ENCODE measurements at places on chromosomes 1 and 21. TPM values are rescaled to one million over a fixed set of nuclear protein-coding genes. Genes with fewer than 3 reads are reported as not detected.

DNA sequence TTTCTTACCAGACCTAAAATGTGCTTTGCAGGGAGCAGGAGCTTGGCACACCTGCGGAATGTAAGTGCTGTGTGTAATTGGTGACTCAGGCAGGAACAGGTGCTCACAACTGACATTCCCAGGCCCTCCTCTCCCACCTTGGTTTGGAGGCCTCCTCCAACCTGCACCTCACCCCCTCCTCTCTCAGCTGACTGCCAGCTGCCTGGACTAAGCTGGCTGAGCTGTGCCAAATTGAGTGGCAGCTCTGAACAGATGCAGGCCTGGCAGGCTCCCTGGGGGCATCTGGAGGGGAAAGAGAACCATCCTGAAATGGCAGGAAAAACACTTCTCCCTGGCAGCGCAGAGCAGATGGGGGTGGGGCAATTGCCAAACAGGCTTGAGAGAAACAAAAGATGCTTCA, 91.7 kb upstream of the PGBD5 start:
- DNase-seq, result no peak

The FCRL6 gene
- not detected for total RNA-seq

DNA sequence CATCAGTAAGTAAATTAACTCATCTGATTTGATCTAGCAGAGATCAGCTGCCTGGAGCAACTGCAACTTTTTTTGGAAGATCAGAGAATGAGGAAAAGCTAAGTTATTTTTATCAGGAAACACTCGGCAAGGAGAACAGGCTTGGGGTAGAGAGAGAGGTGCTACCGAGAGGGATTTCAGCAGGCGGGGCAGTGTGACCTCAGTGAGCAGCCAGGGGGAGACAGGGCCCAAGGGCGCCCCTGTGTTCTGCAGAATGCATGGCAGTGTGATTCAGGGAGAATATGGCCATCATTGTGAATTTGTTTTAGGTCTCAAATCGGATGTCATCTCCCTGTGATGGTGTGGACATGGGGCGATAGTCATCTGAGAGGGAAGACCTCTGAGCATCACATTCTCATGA, 484.1 kb upstream of the VAMP3 start:
- no peak for DNase-seq

DNA sequence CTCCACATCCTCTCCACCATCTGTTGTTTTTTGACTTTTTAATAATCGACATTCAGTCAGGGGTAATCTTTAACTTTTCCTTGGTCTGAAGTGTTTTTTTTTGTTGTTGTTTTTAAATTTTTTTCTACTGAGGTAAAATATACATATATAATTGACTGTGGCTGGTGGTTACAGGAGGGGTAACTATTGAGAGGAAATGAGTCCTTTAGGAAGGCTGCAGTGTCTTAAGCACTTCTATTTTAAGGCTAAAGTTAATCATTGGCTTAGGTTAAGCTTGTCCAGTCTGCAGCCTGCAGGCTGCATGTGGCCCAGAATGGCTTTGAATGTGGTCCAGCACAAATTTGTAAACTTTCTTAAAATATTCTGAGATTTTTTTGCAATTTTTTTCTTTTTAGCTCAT, 172.5 kb downstream of the CTH start:
- no peak for DNase-seq

The NFIA gene
- 7.3 TPM for total RNA-seq

GRCh38 chr1:9494936-9495758, 44.1 kb upstream of the SLC25A33 start:
- peak; percentile 77 for DNase-seq

DNA sequence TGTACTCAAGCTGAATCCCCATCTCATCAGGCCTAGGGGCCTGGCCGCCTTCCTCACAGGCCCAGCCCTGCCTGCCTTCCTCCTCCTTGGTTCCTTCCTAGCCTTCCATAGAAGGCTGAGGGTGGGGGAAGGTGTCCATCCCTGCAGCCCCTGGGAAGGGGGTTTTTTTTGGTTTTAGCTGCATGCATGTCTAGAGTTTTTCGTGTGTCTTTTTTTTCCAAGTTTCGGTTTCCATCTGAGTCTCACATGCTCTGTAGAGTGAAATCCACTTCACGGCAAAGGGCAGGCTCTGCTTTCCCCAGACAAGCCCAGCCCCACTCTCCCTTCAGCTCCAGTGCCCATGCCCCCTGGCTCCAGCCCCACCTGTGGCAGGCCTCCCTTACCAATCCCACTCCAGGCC, 32.1 kb downstream of the GRHL3 start:
- DNase-seq, result no peak

The GJA5 gene
- not detected for total RNA-seq

- DNase-seq, result no peak
These were observed 70.2 kb downstream of the GADD45A start for GRCh38 chr1:67755160-67755559.

The TNFRSF8 gene
- 77.3 TPM for total RNA-seq

The UBASH3A gene
- 9.2 TPM for total RNA-seq

DNA sequence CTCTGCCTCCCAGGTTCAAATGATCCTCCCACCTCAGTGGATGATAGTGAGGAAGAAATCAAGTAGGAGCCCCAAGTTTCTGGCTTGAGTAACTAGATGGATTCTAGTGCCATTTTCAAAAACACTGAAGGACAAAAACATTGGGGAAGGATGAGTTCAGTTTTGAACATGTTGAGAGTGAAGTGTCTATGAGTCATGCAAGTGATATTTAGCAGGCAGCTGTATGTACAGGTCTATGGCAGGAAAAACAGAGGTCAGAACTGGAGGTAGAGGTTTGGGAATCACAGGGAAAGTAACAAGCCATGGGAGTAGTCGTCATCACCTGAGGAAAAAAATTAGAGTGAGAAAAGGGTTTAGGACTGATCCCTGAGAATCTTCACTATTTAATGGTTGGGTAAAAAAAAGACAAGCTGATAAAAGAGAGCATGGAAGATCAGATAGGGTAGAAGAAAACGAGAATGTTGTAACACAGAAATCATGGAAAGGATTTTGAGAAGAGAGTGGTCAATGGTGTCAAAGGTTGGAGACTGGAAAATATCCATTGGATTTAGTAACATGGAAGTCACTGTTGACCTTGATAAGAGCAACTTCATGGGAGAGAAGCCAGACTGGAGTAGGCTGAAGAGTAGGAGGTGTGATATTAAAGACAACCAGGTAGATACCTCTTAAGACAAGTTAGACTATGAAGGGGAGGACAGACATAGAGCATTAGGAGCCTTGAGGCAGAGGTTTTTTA, 53.1 kb downstream of the DIPK1A start:
- DNase-seq, result no peak

The OR2L5 gene
- not detected for total RNA-seq

DNA sequence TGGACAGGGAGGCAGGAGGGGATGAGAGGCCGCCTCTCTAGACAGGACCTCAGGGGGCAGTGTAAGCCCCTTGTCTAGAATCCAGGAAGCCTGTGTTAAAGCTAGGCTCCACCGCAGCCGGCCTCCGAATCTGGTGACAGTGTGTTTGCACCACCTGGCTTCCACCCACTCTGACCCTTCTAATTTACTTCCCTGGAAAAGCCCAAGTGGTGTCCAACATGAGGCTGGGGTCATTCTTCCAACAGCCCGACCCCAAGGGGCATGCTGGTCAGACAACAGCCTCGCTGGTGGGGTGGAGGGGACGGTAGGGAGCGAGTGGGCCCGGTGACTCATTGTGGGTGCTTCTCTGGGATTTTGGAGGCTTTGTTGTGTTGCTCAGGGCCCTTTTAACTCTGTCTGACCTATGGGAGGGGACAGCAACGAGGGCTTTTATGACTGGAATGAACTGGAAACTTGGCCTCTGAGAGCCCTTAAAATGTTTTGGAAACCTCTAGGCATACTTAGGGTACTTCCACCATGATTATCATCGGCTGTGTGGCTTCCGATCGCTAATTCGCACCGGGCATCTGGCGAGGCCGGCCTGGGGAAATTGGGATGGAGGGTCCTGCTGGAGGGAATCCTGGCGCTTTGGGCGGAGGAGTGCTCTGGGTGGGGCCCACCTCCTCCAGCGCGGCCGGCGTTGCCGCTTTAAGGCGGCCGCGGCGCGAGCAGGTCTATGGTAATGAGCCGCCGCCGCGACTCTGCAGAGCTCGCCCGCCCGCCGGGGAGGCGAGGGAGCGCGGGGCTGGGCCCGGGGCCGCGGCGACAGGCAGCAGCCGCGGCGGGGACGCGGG, at the start of gene CELSR2:
Gene CELSR2 (plus strand): TSS at position 743 of the 833 bp plus-strand sequence. CDS start 541 bp downstream, outside the sequence.
- peak; percentile 68 for DNase-seq
